Activated T-helper 17 cell treated with anti-CD3 and anti-CD28 coated beads, Interleukin-2, amount 50 U/mL, for 72 hours (primary cell): ENCODE measurements at places on chromosomes 1 and 21.

- no peak for ATAC-seq
These were observed 27.1 kb upstream of the HHAT start for GRCh38 chr1:210301615-210302000.

- ATAC-seq, result no peak
These were observed 7.6 kb downstream of the TENT5C start for GRCh38 chr1:117613249-117613968.

GRCh38 chr1:24351918-24352627 lies 32.9 kb downstream of the GRHL3 start:
- peak; percentile 79 for ATAC-seq

DNA sequence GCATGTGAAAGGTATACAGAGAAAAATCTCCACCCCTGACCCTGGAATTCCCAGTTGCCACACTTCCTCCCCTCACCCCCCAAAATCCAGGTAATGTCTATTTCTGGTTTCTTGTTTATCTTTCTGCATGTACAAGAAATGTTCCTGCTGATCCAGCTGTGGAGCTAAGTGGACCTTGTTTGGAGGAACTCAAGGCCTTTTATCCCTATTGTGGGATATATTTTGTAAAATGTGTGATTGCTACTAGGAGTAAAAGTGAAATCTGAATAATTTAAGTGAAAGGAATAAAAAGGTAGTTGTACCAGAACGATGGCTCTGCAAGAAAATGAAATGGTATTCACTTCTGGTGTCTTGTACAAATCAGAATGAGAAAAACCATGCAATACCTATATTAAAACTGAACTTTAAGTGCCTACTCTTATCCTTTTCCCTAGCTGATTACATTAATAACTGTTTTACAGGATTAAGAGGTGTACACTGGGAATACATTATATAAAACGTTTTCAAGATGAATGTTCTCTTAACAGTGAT lies 3.0 kb downstream of the SPEN start:
- no peak for ATAC-seq

DNA sequence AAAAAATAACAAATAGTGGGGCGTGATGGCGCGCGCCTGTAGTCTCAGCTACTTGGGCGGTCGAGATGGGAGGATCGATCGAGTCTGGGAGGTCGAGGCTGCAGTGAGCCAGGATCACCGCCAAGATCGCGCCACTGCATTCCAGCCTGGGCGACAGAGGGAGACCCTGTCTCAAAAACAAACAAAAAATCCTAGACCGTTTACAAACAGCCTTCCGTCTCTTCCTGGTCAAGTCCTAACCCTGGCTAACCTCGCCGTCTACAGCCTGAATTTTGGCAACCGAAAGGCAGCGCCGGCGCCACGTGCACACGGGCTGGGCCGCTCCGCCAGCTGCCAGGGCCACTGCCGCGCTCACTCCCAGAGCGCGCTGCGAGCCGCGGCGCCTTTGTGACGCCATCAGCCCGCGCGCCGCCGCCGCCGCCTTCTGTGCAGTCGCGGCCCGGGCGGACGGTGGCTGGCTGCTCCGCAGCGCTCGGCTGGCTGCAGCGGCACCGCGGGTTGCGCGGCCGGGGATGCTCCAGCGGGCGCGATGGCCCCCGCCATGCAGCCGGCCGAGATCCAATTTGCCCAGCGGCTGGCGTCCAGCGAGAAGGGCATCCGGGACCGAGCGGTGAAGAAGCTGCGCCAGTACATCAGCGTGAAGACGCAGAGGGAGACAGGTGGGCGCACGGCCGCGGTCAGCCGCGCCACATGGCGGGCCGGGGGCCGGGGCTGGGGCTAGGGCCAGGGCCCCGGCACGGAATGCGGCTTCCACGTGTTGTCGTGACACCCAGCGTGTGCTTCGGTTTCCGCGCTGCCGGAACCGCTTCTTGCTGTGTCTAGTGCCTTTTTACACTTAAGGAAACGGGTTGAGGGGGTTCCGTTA lies at the start of the genes HSF2BP and RRP1B:
Gene HSF2BP (minus strand): TSS at position 353 of the 865 bp plus-strand sequence. CDS start 1,392 bp downstream, outside the sequence.
Gene RRP1B (plus strand): TSS at position 425 of the 865 bp plus-strand sequence. CDS start 105 bp downstream, at position 530.
- ATAC-seq, result peak; percentile 93

GRCh38 chr1:221089273-221089672 lies 210.0 kb downstream of the HLX start:
- ATAC-seq, result no peak

- peak; percentile 63 for ATAC-seq
These were observed 941 bp upstream of the IFI16 start for GRCh38 chr1:159008744-159009188.

DNA sequence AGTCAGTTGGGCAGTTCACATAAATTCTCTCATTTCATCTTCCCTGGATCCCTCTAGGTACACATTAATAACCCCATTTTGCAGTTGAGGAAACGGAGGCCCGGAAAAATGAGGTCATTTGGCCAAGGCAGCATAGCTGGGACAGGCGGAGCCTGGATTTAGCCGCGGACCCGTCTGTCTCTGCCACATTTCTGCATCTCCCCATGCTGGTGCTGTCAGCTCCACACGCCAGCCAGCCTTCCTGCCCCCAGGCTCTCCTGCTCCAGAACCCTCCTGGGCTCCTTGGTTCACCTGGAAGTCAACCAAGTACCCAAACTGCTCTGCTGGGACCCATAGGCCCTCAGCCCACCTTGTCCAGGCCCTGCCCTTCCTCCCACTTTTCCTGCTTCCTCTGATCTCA lies 7.6 kb downstream of the FOXO6 start:
- ATAC-seq, result no peak

GRCh38 chr1:234528074-234528865 lies 49.3 kb upstream of the TARBP1 start:
- ATAC-seq, result no peak

DNA sequence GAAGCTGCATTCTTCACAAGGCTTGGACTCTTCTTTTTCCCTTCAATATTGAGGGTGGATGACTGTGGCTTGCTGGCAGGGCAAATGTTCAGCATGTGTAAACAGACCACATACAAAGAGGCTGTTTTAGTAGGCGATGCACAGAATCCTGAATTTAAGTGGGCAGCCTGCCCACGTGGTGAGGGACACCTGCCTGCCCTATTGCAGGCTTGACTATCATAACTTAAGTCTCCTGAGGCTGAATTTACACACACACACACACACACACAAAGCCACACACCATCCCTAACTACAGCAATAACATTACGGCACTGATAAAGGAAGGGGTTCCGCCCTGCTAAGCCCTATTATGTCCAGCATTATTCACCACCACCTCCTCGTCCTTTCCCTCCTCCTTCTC lies 15.9 kb downstream of the SYT2 start:
- no peak for ATAC-seq

- ATAC-seq, result no peak
These were observed 2.4 kb downstream of the ATP2B4 start for GRCh38 chr1:203629016-203629506.

DNA sequence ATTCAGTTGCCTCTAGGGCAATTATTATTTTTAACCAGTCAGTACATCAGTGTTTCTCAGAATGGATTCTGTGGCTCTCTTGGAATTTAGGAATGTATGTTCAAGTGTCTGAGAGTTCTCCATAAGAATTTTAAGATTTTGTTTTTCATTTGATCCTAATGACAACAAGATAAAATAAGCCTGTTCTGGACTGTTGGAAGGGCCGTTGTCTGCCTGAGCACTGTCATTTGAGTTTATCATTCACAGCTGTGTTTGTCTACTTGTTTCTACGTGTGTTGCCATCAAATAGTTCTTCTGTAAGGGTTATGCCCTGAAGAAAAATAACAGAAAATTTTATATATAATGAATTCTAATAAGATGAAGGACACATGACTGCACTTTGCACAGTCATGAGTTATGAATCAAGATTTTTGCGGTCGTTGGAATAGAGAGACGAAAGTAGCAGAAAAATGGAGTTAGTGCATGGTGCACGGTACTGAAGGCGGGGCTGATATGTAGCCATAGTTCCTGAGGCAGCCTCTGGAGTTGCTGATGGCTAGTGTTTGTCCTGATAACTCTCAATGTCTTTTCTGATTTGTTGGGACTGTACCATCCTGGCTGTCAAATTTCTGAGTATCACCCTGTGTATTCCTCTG lies 92.5 kb downstream of the NOS1AP start:
- ATAC-seq, result no peak

DNA sequence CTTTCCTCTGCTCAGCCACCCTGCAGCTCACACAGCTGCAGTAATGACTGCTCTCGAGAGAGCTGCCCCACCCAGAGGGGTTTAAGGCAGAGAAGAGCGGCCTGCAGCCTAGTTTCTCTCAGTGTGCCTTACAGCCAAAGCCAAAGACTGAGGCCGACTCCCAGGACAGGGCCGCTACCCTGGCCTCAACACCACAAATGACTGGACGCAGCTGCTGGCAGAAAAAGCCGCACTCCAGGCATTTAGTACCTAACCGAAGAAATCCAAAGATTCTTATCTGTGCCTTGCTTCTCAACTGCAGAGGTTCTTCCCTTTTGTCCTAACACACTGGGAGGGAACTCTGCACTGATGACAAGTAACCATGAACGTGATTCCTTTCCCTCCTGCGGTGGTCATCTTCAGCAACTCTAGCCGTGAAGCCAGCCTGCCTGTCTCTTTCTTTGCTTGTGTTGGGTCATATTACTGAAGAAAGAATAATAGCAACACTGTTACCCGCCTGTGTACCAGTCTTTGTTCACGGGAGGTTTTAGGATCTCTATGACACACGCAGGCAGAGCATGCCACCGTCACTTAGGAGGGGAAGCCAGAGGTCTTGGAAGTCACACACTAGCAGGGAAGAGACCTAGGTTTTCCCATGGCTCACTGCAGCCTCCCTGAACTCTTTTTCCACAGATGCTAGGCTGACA lies 202.7 kb downstream of the RHOU start:
- no peak for ATAC-seq

DNA sequence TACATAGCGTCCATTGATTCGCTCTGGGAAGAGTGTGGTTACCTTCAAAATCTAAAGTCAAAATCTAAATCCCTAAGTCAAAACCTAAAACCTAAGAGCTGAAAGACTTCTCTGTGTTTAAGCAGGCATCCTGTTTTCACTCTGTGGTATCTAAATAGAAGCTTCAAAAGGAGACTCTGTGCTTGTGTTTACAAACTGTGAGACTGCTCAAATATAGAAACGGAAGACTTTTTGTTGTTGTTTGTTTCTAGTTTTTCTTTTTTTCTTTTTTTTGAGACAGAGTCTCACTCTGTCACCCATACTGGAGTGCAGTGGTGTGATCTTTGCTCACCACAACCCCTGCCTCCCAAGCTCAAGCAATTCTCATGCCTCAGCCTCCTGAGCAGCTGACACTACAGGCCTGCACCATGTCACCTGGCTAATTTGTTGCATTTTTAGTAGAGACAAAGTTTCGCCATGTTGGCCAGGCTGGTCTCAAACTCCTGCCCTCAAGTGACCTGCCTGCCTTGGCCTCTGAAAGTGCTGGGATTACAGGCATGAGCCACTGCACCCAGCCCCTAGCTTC lies 425.9 kb downstream of the SMYD3 start:
- no peak for ATAC-seq

GRCh38 chr1:151494741-151495281 lies 16.4 kb upstream of the CGN start:
- peak; percentile 91 for ATAC-seq

DNA sequence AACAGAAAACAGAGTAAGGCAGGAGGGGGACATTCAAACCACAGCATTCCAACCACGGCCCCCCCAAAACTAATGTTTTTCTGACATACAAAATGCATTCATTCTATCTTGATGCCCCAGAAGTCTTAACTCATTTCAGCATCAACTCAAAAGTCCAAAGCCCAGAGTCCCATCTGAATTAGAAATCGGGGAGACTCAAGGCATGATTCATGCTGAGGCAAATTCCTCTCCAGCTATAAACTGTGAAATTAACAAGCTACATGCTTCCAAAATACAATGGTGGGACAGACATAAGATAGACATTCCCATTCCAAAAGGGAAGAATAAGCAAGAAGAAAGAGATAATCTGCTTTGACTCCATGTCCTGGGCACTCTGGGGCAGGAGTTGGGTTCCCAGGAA lies 73.9 kb downstream of the KCNJ15 start:
- no peak for ATAC-seq

- ATAC-seq, result no peak
These were observed 593.4 kb downstream of the PLPP3 start for GRCh38 chr1:55986003-55986402.

DNA sequence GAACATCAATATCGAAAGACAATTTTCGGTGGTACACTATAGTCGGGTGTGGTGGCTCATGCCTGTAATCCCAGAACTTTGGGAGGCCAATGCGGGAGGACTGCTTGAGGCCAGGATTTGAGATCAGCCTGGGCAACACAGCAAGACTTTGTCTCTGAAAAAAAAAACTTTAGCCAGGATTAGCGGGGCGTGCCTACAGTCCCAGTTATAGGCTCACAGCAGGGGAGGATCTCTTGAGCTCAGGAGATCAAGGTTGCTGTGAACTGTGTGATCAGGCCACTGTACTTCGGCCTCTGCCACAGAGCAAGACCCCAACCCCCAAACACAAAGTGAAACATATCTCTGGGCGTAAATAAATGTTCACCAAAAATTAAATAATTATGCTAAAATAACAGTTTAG lies 1.6 kb downstream of the TADA1 start:
- ATAC-seq, result no peak

- ATAC-seq, result no peak
These were observed 226.9 kb downstream of the TGFB2 start for GRCh38 chr1:218572050-218572449.

- no peak for ATAC-seq
These were observed 267.9 kb downstream of the ZNF326 start for GRCh38 chr1:90262791-90263190.

DNA sequence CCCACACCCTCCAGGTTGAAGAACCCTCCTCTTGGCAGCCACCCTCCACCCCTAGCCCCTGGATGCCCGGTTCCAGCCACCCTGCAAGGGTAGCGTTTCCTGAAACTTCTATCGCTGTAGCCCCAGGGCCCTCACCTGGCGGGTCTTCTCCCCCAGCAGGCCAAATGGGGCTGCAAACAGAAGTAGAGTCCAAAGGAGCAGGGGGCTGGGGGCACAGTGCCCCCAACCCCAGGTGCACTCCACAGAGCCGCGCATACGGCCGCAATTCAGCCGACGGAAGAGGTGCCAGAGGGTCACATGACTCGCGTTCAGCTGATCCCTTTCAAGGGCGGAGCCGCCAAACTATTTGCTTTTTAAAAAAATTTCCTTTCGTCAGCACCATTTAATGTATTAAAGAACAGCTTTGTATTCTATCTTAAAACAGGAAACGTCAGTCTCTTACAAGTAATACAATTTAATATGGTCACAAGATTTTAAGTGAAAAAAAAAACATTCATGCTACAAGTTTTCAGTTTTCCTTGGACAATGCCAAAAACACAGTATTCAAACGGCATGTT lies at the start of gene GLMP:
Gene GLMP (minus strand): TSS at position 289 of the 557 bp plus-strand sequence. CDS start 34 bp downstream, at position 255.
- peak; percentile 94 for ATAC-seq

- ATAC-seq, result no peak
These were observed 910 bp upstream of the ANKRD65 start for GRCh38 chr1:1421907-1422464.

DNA sequence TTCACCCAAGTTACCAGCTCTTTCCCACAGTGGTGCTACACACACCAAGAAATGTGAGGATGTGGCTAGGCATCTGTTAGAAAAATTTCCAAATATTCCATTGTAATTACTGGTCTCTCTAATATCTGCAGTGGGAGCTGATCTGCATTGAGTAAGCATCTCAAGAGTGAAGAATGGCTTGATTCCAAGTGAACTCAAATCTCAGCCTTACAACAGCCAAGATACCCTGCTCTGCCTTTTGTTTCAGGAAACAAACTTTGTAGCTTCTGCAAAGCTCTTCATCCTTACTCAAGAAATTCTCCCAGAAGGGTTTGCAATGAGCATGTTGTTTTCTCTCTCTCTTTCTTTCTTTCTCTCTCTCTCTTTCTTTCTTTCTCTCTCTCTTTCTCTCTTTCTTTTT lies 181.1 kb downstream of the FCRL5 start:
- ATAC-seq, result no peak
